ENCODE measurements at places on chromosomes 7 and 10. TPM values are rescaled to one million over a fixed set of nuclear protein-coding genes. Genes with fewer than 3 reads are reported as not detected.

- DNase-seq: no peak
Measured at GRCh38 chr10:91875779-91876178, 33.5 kb downstream of the FGFBP3 start.

Gene WEE2
- total RNA-seq: not detected

GRCh38 chr10:1070919-1071318, 14.7 kb downstream of the WDR37 start:
- DNase-seq: no peak

Gene PLEKHA1
- 10.7 TPM for total RNA-seq

DNA sequence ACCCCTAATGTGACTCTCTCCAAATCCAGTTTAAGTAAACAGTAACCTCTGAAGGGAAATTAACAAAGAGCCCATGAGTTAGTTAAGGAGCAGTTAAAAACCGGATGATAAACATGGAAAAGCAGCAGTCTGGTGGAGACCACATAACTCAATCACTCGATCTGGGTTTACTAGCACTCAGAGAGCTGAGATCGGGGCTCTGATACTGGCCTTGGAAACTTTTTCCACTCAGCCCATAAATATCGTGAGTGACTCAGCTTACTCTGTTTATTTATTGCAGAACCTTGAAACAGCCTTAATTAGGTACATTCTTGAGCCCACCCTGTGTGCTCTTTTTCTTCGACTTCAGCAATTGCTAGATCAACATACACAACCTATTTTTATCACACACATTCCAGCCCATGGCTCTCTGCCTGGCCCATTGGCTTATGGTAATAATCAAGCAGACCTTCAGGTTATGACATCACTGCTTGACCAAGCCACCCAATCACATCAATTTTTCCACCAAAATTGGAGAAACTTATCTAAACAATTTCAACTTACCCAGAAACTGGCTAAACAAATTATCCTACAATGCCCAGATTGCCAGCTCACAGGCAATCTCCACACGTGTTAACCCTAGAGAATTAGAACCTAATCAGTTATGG, 82.2 kb upstream of the GPR22 start:
- no peak for DNase-seq

GRCh38 chr7:134289423-134289822, 27.3 kb downstream of the SLC35B4 start:
- no peak for DNase-seq
